ENCODE measurements at places on chromosomes 6 and 20.
A peak's percentile ranks its signal among the peaks of the same experiment; 100 is the strongest.

GRCh38 chr20:50455656-50456451, 54.3 kb upstream of the PTPN1 start:
- no peak for DNase-seq

DNA sequence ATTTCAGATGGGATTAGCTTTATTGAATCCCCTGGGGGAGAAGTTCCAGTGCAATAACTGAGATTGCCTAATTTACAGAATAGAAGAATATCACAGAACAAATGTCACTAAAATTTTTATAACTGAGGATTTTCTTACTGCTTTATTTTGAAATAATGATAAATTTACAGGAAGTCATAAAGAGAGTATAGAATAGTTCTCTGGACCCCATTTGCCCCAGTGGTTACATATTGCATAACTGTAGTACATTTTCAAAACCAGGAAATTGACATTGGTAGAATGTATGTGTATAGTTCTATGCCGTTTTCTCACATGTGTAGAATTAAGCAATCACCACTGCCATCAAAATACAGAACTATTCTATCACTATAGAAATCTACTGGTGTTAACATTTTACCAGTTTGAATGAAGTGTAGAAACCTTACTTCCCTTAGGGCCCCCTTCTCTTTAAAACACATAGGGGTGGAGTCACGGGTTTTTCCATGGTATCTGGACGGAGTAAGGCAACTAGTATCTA, 18.3 kb downstream of the KIF6 start:
- DNase-seq = no peak

DNA sequence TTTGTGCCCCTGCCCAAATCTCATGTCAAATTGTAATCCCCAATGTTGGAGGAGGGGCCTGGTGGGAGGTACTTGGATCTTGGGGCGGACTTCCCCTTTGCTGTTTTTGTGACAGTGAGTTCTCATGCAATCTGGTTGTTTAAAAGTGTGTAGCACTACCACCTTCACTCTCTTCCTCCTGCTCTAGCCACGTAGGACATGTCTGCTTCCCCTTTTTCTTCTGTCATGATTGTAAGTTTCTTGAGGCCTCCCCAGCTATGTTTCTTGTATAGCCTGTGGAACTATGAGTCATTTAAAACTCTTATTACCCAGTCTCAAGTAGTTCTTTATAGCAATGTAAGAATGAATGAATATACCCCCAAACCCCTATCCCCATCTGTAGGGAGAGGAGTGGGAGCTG, 1013.7 kb upstream of the MAP3K7 start:
- DNase-seq = no peak

DNA sequence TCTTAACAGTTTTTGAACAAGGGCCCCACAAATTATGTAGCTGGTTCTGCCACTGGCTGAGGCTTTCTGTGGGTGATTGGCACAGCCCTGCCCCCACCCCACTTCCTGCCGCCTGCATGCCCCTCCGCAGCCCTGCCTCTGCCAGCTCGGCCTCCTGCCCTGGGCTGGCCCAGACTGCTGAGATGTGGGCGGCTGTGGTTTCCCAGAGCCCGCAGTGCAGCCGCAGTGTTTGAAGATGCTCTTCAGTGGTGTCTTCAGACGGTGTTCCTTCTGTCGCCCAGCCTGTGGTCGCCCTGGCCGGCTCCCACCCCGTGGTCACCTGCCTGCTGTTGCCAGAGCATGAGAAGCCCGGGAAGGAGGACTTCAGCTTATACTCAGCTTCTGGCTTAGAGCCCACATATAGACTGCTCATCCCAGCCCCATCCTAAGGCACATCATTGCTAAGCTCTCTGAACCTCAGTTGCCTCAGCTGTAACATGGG, 154.3 kb downstream of the VEGFA start:
- peak; percentile 84 for DNase-seq

DNA sequence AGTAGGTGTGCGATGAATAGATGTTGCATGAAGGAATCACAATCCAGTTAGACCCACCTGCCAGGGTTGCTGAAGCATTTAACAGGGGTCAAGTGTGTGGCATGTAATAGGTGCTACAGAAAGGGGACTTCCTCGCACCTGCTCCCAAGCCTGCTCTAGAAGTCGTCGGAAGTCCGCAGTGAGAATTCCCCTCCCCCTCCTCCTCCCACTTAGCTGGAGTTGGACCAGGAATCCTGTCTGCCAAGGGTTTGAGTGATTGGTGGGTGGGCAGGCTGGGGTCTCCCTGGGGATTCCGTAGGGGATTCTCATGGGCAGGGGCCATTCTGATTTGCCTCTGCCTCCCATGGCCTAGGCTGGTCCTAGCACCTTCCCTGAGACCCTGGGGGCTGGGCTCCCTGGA, 10.3 kb downstream of the SCRT2 start:
- DNase-seq = no peak

DNA sequence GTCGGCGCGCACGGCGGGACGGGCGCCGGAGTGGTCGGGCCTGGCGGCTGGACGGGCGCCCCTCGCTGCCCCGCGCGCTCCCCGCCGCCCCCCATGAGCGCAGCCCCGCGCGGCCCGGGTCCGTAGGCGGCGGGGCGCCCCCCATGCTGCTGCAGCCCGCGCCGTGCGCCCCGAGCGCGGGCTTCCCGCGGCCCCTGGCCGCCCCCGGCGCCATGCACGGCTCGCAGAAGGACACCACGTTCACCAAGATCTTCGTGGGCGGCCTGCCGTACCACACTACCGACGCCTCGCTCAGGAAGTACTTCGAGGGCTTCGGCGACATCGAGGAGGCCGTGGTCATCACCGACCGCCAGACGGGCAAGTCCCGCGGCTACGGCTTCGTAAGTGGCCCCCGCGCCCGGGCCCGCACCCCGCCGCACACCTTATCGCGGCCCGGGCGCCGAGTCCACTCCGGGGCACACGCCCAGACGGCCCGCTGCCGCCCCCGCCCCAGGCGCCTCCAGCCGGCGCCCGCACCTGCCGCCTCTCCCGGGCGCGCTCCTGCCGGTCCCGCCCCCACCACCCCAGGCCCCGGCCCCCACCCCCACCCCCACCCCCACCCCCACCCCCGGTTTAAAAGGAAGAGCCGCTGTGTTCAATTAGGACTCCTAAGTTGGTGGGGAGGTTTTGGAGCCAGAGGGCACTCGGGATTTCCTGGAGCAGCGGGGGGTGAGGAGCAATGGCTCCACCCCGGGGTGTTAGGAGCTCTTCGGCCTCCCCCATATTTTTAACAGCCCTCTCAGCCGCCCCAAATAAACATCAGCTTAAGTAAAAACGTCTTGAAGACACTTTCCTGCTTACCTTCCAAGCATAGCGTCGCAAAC, 474 bp downstream of the RBM38 start:
- peak; percentile 56 for DNase-seq
